ENCODE measurements at places on chromosomes 2 and 18.

DNA sequence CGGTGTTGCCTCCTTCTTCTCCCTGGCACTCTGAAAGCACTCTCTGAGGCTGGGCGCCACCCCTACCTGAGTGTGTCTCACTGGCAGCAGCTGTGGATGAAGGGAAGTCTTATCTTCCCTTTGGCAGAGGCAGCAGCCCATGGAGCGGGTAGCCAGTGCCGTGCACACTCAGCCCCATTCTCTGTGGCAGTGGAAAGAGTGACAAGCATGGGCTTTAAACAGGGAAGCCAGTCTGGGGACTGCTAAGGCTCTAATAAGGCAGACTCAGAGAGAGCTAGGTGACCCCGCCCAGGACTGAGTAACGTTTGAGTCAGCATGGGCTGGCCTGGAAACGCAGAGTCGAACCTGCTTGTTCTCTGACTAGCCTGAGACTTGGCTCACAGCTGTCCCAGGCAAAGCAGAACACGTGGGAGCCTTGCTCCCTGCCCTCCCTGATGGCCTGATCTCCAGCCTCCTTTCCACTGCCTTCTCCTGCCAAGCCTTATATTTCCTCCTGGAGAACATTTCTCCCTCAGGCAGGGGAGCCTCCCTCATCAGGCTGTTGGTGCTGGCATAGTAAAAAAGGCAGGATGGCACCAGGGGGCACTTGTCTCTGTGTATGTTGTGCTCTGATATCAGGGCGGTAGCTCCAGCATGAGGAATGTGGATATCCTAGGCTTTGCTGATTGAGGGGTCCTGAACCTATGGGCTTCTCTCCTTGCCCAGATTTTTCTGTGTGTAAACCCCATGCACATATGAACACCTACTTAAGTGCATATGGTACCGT, 93.9 kb upstream of the LGALSL start:
- peaks cover 10% of the 10 kb centered on the region for H3K4me1 ChIP-seq
- H3K4me3 ChIP-seq = no peak overlapping the region
- DNase-seq = peak; percentile 97
- no peaks in the 10 kb centered on the region for H3K36me3 ChIP-seq
- peak overlapping the region; percentile 72 for H3K27ac ChIP-seq

- no peaks in the 10 kb centered on the region for H3K36me3 ChIP-seq
- no peak overlapping the region for H3K4me3 ChIP-seq
- H3K27ac ChIP-seq = no peak overlapping the region
- no peaks in the 10 kb centered on the region for H3K4me1 ChIP-seq
- H3K27me3 ChIP-seq = no peaks in the 10 kb centered on the region
- no peak for DNase-seq
Observed at GRCh38 chr18:42623935-42624334, 491.6 kb downstream of the RIT2 start.

DNA sequence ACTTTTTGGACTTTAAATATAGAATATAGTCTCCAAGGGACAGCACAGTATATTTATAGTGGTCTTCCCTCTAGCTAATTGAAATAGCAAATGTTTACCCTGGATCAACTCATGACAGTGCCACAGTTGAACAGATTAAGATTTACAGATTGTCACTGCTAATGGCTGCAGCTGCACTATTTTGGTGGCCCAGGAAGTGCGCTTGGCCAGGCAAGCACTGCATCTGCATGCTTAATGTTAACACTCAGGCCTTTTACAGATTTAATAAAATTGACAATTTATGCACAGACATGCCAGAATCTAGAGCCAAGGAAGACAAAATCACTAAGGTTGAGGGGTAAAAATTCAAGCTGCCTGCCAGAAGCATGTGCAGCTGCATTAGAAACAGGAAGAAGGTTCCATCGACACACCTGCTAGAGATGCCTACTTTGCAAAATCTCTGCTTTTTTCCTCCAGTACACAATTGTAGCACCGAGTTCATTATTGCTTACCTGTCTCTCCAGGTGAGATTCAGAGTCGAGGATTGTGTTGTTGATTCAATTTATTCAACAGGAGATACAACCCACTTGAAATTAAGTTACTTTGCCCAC, 1042.3 kb upstream of the NRXN1 start:
- H3K27ac ChIP-seq = no peak overlapping the region
- H3K27me3 ChIP-seq = no peaks in the 10 kb centered on the region
- H3K4me1 ChIP-seq = no peaks in the 10 kb centered on the region

DNA sequence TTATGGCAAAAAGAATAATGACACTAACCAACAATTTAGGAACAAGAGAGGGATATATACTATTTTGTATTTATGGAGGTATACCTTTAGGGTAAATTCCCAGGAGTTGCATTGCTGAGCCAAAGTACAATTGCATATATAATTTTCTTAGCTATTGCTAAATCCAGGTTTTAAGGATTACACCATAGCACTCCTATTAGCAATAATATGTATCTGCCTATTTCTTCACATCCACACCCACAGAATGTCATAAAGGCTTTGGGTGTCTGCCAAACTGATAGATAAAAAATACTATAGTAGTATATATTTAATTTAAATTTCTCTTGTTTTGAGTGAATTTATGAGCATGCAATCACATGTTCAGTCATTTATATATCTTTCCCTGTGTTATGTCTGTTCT, 11.5 kb upstream of the SERPINB13 start:
- no peaks in the 10 kb centered on the region for H3K27me3 ChIP-seq
- H3K36me3 ChIP-seq = no peaks in the 10 kb centered on the region
- H3K4me1 ChIP-seq = no peaks in the 10 kb centered on the region
- H3K4me3 ChIP-seq = no peak overlapping the region
- no peak for DNase-seq
- no peak overlapping the region for H3K27ac ChIP-seq

GRCh38 chr2:101912545-101912944, 79.2 kb upstream of the IL1R2 start:
- DNase-seq = no peak
- no peak overlapping the region for H3K27ac ChIP-seq
- H3K36me3 ChIP-seq = no peaks in the 10 kb centered on the region
- H3K4me3 ChIP-seq = no peak overlapping the region
